ENCODE measurements at places on chromosomes 11 and 22.

DNA sequence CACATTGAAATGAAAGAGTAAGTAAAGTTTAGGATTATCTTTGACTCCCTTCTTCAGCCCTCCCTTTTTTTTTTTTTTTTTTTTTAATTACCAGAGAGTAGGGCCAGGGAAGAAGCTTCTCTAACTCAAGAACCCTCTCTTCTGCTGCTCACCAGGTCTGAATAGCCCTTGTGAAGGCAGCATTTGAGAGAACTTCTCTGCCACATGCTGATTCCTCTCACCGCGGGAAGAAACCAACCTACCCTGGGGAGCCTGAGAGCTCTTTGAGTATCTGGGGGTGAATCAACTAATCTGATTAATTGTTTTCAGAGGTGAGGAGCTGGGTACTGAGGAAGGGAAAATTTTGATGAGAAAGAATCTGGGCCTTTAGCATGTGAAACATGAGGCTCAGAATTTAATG is 434.5 kb upstream of the CCDC90B start:
- DNase-seq = no peak

GRCh38 chr11:70002433-70002832 is 75.7 kb upstream of the ANO1 start:
- peak; percentile 65 for DNase-seq

DNA sequence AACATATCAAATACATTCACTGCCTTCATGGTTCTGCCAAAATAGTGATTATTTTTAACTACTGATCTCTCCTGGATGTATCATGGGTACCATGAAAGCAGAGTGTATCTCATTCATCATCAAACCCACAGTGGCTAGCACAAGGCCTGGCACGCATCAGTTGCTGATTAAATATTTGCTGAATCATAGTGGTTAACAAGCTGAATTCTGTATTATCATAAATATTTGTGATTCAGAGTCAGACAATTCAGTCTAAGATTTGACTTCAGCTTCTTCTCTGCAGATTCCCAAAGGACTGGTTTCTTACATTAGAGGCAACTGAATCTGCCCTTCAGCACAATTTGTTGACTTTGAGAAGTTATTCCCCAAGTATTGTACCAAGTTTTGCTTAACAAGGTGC is 715.8 kb upstream of the LRRC4C start:
- no peak for DNase-seq

DNA sequence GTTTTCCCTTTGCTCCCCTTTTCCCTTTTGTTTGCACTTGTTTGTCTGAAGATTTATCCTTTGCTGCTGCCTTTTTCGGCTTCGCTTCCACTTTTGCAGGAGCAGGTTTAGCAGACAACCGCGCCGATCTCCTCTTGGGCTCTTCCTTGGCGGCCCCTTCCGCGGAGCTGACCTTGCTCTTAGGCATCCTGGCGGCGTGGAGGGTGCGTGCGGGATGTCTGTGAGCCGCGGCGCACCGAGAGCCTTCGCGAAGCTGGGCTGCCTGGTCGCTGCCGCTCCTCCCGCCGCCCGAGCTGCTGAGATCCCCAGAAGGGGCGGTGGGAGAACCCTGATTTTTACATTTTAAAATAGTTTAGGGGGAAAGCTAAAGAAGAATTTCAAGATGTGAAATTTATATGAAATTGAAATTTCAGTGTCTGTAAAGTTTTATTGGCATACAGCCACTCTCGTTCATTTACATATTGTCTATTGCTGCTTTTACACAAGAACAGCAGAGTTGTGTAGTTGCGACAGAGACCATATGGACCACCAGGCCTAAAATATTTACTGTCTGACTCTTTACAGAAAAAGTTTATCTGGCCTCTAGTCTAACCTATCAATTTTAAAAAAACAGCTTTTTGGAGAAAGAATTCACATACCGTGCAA is 105.2 kb upstream of the RRM1 start:
- no peak for DNase-seq

DNA sequence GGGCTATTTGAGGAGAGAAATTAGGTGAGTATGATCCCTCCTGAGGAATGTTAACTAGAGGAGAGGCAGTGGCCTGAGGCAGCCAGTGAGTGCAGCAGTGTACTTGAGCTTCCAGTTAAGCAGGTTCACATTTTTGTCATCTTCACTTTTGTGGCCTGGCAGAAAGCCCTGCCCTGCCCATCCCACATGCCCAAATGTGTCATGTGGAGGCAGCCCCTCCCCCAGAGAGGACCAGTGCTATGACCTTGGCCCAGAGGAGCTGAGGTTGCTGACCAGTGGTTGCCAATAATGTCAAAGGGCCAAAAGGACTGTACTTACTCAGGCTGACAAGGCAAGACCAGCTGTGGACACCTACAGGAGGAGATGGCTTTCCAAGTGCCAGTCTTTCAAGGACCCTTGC is 17.6 kb upstream of the GRK2 start:
- no peak for DNase-seq

GRCh38 chr11:107969219-107969618 is 39.5 kb upstream of the CUL5 start:
- DNase-seq = no peak

DNA sequence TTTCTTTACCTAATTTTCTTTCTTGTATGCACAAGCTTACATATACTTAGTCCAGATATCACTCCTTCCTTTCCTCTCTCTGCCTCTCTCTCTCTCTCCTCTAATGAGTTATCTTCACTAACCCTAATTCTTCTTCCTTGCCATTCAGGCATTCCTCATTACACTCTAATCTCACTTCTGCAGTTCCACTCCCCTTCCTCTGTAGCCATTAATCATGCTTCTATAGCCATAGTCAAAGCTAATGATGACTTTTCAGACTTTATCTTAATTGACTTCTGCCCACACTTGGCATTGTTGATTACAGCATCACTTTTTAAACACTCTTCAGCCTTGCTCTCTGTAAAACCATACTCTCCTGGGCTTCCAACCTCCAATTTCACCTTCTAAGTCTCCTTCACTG is 35.3 kb upstream of the SC5D start:
- DNase-seq = no peak

- peak; percentile 79 for DNase-seq
Observed at GRCh38 chr11:111777094-111778046, 11.2 kb upstream of the PPP2R1B start.

GRCh38 chr22:22168190-22168940 is 76.2 kb upstream of the VPREB1 start:
- DNase-seq = peak; percentile 24

DNA sequence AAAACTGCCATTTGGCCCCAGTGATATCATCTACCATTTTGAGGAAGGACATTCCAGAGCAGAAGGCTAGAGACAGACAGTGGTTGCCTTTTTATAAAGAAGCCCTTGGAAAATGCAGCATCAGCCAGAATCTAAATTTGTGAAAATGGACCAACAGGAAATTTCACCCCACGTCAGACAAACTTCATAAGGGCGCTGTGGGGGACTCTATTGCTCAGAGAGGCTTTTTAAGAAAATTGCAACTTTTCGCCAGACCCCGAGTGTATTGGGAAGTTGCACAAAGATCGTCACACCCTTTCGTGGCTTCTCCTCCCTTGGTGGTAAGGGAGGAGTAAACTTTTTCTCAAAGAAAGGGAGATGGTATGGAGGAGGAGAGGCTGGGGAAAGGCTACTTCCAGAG is 12.3 kb upstream of the ALX4 start:
- no peak for DNase-seq

All from NB4 (cell line).